ENCODE measurements at places on chromosomes 3 and 15. TPM values are rescaled to one million over a fixed set of nuclear protein-coding genes. Genes with fewer than 3 reads are reported as not detected.
A peak's percentile ranks its signal among the peaks of the same experiment; 100 is the strongest.

ADAMTS7 gene
- 0.10 TPM for total RNA-seq

C15orf62 gene
- 1.3 TPM for total RNA-seq

DNA sequence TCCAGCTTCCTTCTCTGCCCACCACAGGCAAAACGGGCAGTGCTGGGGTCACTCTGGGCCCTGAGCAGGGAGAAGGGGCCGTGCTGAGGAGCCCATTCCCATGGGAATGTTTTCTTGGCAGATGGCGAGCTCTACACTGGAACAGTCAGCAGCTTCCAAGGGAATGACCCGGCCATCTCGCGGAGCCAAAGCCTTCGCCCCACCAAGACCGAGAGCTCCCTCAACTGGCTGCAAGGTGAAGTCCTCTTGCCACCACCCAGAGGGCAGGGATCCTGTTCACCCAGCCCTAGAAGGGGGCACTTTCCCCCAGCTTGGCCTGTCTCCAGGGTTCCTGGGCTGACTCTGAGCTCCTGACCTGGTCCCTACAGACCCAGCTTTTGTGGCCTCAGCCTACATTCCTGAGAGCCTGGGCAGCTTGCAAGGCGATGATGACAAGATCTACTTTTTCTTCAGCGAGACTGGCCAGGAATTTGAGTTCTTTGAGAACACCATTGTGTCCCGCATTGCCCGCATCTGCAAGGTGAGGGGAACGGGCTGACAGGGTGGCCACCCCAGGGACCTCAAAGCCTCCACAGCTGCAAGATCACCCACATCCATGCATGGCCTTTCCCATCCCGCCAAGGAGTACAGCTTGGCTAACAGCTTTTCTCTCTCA lies 12.4 kb downstream of the CIB1 start:
- no peak overlapping the region for H3K27ac ChIP-seq
- no peak overlapping the region for H3K4me3 ChIP-seq
- peaks cover 10% of the 10 kb centered on the region for H3K36me3 ChIP-seq

DNA sequence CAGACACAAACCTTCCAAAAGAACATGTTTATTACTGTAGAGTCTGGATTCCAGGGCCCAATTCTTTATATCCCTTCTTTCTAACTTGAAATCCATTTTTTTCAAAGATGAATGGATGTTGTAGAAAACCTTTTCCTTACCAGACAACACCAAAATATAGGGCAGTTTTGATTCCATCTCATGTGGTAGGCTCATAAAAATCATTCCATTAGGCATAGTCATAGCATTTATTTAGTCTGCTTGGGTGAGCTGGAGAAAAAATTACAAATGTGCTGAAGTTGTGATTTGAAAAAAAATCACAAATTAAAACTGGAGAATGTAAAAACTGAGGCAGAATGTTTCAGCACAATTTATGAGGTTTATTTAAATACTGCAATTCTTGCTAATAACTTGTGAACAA lies 199.3 kb upstream of the TBC1D5 start:
- H3K27me3 ChIP-seq, result peaks cover 1% of the 10 kb centered on the region
- no peak overlapping the region for H3K27ac ChIP-seq
- no peak overlapping the region for H3K4me3 ChIP-seq
- no peaks in the 10 kb centered on the region for H3K36me3 ChIP-seq
- DNase-seq, result no peak

DNA sequence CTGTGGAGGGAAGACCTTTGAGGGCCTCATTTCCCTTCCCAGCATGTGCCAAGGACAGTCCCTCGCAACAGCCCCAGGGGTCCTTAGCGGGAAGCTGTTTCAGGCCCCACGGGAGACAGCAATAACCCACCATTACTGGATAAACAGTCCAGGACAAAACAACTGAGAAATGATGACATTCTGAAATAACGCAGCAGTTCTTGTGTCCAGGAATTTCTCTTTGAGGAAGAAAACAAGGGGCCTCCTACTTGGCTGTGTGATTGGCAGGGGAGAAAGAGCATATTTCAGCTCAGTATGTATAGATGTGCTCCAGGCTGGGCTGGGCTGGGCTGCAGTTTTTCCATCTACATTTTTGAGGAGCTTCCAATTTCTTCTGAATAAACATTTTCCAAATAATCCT lies 82.2 kb upstream of the THBS1 start:
- H3K4me1 ChIP-seq, result peaks cover 5% of the 10 kb centered on the region
- H3K27me3 ChIP-seq, result peaks cover 8% of the 10 kb centered on the region
- no peak for DNase-seq

DNA sequence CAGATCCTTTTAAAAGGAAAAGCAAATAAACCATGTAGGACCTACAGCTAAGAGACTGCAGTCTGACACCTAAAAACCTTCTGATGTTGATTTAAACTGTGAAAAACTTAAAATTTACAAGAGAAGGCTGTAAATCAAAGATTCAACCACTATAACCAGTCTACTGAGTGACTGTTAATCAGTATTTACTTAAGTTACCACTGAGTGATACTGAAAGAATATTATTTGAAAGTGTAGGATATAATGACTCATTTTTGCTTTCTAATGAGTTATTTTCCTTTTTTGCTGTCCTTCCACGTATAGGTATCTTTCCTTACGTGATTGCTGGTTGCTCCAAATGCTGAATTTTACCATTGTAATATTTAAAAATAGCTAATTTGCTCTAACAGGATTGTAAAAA lies 44.6 kb downstream of the RFX7 start:
- DNase-seq, result no peak
- no peak overlapping the region for H3K4me3 ChIP-seq
- H3K27me3 ChIP-seq, result no peaks in the 10 kb centered on the region
- peaks cover 19% of the 10 kb centered on the region for H3K36me3 ChIP-seq
- H3K4me1 ChIP-seq, result peaks cover 20% of the 10 kb centered on the region
- no peak overlapping the region for H3K27ac ChIP-seq

DNA sequence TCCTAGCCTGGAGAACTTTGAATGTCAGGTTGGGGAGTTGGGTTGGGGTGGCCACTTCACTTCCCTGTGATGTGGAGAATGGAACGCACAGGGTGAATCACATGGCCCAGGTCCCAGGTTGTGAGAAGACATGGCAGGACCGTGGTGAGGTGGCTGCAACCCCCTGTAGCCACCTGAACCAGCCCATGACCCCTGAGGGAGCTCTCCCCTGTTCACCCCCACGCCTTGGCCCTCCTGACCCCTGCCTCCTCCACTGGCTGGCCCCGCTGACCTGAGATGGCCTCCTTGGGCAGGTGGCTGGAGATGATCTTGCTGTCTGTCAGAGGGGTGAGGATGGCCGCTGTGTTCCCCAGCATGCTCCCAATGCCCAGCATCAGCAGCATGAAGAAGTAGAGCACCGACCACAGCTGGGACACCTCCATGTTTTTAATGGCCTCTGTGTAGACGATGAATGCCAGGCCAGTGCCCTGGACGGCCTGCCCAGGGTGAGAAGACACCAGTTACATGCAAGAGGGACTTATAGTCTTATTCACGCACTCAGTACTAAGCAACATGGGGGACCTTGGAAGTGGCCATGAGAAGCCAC lies 31.0 kb downstream of the SLC6A20 start:
- H3K27me3 ChIP-seq, result peaks cover 37% of the 10 kb centered on the region
- no peak overlapping the region for H3K27ac ChIP-seq
- peaks cover 2% of the 10 kb centered on the region for H3K36me3 ChIP-seq
- no peaks in the 10 kb centered on the region for H3K4me1 ChIP-seq
- no peak for DNase-seq

GRCh38 chr3:53089511-53089910 lies 40.7 kb downstream of the RFT1 start:
- H3K4me3 ChIP-seq, result no peak overlapping the region
- H3K27me3 ChIP-seq, result no peaks in the 10 kb centered on the region
- H3K4me1 ChIP-seq, result peaks cover 2% of the 10 kb centered on the region

- no peak for DNase-seq
- H3K36me3 ChIP-seq, result no peaks in the 10 kb centered on the region
- no peak overlapping the region for H3K4me3 ChIP-seq
- no peaks in the 10 kb centered on the region for H3K4me1 ChIP-seq
Measured at GRCh38 chr3:98994128-98994762, 92.8 kb upstream of the DCBLD2 start.

FANCD2 gene
- 61.2 TPM for total RNA-seq

GRCh38 chr3:167837466-167837865 lies 101.9 kb downstream of the SERPINI1 start:
- no peak for DNase-seq
- no peaks in the 10 kb centered on the region for H3K27me3 ChIP-seq
- no peak overlapping the region for H3K4me3 ChIP-seq

INO80 gene
- 26.2 TPM for total RNA-seq

UBAP1L gene
- total RNA-seq, result 5.3 TPM

DNA sequence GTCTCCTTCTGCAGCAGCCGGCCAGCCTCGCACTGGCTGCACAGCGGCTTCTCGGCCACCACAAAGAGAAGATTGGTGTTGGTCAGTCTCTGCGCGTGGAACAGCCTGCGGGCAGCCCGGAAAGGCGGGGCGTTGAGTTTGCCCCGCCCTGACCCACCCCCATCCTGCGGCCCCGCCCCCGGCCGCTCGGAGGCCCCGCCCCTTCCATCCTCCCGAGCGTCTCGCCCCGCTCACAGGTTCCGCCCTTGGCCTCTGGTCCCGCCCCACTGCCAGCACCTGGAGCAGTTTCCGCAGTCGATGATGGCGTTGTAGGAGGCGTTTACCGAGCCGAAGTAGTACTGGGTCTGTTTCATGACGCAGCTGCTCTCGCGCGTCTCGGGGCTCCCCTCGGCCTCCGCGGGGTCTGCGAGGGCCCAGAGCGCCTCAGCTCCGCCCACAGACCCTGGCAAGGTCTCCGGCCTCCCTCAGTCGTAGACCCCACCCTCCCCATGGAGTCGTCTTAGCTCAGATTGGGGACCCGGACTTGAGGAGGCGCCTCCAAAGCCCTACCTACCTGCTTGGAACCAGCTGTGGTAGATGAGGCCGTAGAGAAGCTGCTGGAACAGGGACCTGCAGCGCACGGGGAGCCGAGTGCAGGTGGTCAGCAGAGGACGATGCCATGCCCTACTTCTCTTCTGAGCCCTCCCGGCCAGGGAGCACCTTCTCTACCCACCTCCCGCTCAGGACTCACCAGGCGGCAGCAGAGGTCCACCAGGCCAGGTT lies 5.9 kb upstream of the TMEM115 start:
- no peaks in the 10 kb centered on the region for H3K36me3 ChIP-seq
- H3K4me3 ChIP-seq, result peak overlapping the region; percentile 76
- DNase-seq, result peak; percentile 97
- H3K27ac ChIP-seq, result peak overlapping the region; percentile 92

DNA sequence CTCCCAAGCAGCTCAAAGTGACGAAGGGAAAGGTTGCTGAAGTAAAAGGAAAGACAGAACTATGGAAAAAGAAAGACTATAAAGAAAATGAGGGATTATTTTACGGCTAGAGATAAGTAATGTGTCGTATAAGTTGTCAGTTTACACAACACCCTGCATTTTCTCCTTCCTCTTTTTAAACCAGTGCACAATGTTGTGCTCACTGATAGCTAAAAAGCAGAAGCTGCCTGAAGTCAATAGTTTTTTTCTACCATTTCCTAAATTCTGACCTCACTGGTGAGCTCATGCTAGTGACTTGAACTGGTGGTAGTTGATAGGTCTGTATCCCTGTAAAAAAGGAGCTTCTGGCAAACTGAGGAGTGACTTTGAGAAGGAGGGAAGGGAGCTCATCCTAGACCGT lies 368.6 kb upstream of the GBE1 start:
- no peak overlapping the region for H3K27ac ChIP-seq
- peaks cover 2% of the 10 kb centered on the region for H3K27me3 ChIP-seq
- H3K36me3 ChIP-seq, result no peaks in the 10 kb centered on the region
- no peaks in the 10 kb centered on the region for H3K4me1 ChIP-seq

DNA sequence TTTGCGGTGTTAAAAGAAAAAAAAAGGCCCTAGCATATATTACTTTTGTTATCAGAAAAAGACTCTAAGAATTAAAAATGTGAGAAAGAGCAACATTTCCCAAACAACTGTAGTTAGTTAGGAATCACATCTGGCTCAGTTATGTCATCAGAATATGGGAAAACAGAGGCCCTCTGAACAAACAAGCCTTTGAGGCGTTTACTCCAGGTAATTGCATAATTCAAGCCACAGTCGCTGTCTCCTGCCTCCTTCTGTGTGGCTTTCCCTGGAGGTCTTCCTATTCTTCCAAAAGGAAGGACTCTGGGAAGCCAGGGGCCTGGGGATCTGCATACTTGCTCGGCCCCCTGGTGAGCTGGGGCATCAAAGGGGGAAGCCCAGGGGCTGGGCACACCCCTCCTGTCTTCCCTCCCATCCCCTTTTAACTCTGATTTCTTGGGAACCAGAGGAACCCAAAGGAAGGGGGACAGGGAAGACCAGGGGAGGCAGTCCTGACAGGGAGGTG lies 3.7 kb upstream of the FAM107A start:
- DNase-seq, result no peak
- H3K4me1 ChIP-seq, result peaks cover 8% of the 10 kb centered on the region
- peaks cover 26% of the 10 kb centered on the region for H3K27me3 ChIP-seq
- H3K27ac ChIP-seq, result no peak overlapping the region
- no peaks in the 10 kb centered on the region for H3K36me3 ChIP-seq

DNA sequence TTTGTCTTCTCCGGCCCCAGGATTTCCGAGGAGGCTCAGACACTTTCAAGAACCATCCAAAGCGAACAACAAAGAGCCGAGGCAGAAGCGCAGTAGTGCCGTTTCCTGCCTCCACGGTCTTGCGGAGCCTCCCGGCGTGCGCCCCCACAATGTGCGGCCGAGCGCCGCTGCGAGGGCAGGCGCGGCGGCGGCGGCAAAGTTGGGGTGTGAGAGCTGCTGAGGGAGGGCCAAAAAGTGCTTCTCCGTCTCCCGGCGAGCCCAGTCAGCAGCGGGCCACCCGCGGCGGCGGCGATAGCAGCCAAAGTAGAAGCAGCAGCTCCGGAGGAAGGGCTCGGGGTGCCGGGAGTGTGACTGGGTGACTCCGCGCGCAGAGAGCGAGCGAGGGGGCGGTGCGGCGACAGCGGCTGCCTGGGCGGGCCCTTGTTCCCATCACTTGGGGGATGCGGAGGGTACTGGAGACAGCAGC lies 749.1 kb downstream of the ROBO1 start:
- H3K4me1 ChIP-seq, result peaks cover 5% of the 10 kb centered on the region
- H3K36me3 ChIP-seq, result no peaks in the 10 kb centered on the region
- peaks cover 9% of the 10 kb centered on the region for H3K27me3 ChIP-seq
- DNase-seq, result peak; percentile 12
- H3K4me3 ChIP-seq, result no peak overlapping the region

CCDC54 gene
- not detected for total RNA-seq
